DMS79 treated with DMSO at 0.1 percent for 48 hours (cell line): ENCODE measurements at places on chromosomes 6 and 20.

GRCh38 chr6:54595844-54596243 is 250.7 kb upstream of the FAM83B start:
- DNase-seq = no peak

DNA sequence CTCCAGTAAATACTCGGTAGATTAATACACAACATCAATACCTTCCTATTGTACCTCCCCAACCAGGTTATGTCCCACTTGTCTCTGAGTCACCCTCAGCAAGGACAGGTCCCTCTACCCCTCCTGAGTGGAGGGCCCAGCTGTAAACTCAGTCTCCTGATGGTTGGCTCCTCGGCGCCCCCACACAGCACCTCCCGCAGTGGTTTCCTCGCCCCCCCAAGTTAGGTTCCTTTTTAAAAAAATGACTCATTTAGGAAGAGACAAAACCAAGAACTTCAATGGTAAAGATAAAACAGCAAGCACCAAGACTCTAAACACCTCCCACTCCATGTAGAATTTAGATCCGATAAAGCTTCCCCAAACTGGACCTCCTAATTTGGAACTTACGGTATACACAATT is 83.5 kb downstream of the TRERF1 start:
- no peak for DNase-seq

DNA sequence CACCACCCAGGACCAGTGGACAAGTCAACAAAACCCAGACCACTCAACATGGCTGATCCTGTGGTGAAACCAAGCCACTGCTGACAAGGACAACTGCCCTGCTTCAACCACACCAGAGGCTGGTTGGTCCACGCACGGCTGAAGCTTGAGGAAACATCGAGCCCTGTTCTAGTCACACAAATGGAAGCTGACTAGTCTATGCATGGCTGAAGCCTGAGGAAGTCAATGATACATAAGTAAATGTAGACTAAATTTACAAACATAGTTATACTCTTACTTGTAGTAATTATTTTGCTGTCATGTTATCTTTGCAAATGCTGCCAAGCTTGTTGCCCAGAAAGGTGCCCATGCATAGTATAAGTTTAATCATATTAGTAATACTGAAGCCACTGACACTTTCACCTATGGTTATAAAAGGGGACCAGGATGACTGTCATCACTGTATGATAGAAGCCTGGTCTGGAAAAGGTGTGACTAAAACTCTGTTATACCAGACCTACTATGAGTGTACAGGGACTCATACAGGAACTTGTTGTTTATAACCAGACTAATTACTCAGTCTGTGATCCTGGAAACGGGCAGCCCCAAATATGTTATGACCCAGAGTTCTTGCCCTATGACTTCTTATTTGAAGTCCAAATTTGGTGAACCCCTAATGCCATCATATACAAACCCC is 5.6 kb downstream of the IL22RA2 start:
- DNase-seq = no peak

- no peak for DNase-seq
Observed at GRCh38 chr20:8133310-8133768, 1.3 kb downstream of the PLCB1 start.

DNA sequence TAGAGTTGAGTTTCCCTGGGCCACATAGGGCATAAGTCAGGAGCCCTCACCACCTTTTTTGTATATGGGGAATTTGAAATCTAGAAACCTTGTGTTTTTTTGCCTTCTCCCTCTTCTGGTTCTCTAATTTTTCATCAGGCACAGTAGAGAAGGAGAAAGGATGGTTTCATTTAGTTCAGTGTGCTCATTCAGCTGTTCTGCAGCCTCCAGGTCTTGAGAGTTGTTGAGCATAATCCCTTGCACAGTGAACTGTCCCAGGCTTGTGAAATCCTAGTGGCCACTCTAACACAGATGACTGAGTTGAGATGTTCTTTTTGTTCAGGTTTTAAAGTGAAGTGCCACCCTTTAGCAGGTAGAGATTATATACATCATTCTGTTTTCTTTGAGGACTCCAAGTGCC is 183.5 kb downstream of the CDKAL1 start:
- DNase-seq = peak; percentile 99

- DNase-seq = no peak
Observed at GRCh38 chr6:131858765-131859415, 51.1 kb downstream of the ENPP1 start.

- no peak for DNase-seq
Observed at GRCh38 chr6:111796310-111796918, 76.8 kb downstream of the FYN start.

GRCh38 chr20:34300809-34301586 is 2.2 kb downstream of the AHCY start:
- no peak for DNase-seq

GRCh38 chr20:12219798-12220197 is 302.1 kb downstream of the BTBD3 start:
- DNase-seq = no peak

- no peak for DNase-seq
Observed at GRCh38 chr6:107337191-107337741, 122.1 kb downstream of the PDSS2 start.

DNA sequence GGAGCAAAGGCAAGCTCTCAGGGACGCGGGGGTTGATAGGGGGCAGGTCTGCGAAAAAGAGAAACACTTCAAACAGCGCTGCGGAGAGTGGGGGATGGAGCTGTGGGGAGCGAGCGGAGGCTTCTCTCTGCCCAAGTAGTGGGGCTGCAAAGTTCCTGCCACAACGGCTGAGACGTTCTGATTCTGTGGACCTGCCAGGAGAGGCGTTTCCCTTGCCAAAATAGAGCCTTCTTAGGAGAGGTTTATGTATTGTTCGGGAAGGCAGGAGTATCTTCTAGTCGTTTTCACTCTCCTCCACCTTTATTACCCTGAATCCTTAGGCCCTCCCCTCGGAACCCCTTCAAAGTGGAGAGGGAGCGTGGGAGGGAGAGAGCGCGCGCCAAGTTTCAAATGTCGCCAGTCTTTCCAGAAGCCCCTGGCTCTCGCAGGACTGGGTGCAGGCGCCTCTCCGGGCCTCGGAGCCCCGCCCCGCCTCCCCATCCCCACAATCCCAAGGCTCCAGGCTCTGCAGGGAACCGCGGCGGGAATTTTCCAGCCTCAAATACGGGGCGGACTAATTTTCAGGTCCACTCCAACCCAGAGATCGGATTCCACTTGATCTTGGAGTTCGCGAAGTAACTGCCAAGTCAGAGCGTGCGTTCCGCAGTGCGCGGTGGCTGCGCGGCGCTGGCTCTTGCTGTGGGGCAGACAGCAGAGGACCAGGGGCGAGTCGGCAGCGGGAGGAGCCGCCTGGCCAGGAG is 10.0 kb upstream of the POU3F2 start:
- DNase-seq = no peak

DNA sequence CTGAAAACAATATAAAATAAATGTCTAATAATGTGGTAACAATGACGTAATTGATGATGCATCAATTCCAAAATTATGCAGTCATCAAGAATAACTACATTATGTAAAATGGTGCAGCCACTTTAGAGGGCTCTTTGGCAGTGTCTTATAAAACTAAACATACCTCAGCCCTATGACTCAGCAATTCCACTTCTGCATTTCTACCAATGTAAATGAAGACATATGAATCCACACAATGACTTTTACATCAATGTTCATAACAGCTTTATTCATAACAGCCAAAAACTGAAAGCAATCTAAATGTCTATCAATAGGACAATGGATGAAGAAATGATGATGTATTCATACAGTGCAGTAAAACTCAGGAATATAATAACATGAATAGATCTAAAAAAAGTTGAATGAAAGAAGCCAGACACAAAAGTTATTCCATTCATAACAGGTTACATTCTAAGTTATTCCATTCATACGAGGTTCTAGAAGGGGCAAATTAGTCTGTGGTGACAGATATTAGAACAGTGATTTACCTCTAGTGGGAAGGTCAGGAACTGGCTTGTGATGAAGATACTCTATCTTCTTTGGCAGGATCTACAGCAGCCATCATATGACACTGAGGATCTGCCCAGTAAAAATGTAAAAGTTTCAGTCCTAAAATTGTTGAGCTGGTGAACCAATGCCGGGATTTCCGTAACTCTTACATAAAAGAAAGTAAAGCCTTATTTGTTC is 396.1 kb downstream of the PLCB1 start:
- no peak for DNase-seq

DNA sequence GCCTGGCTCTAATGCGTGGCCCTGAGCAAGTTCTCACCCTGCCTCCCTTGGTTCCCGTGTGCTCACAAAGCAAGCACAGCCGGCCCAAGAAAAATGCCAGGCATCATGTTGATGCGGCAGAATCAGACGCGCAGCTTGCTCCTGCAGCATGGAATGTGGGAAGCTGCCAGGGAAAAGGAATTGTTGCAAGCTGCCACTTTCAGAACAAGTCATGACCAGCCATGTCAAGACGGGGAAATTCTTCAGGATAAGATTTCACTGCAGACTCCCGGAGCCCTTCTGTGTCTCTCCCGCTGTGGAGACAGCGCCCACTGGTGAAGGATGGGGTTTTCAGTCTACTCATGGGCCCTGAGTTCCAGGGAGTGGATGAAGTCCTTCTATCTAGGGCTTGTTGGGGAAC is 4.6 kb downstream of the DACT2 start:
- DNase-seq = no peak

- no peak for DNase-seq
Observed at GRCh38 chr20:32184961-32185603, 22.5 kb downstream of the PLAGL2 start.

DNA sequence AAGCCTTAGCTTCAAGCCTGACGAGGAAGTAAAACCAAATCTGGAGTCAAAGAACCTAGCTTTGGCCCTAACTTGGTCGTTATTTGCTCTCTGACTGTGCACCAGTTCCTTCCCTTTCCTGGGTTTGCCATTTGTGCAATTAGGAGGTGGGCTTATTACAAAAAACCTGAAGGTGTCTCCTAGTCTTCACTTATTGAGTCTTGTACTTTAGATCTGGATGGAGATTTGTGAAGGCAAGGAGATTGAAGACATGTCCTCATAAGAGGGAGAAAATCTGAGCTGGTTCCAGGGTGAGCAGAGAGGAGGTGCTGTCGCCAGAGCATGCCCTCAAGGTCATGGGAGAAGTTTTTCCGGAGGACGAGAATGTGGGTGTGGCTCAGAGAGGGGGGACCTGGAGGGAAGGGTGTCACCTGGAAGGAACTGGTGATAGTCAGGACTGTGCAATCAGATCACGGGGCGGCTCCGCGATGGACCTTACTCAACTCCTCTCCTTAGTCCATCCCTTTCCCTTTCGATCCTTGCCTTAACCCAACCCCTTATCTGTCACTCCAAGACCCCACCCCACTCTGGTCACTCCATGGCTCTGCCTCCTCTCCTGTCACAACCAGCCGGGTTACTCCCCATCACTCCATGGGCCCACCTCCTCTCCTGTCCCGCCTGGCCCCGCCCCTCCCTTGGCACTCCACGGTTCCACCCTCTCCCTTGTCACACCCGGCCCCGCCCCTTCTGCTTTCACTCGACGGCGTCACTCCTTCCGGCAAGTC is 588 bp upstream of the ACSS2 start:
- peak; percentile 83 for DNase-seq

DNA sequence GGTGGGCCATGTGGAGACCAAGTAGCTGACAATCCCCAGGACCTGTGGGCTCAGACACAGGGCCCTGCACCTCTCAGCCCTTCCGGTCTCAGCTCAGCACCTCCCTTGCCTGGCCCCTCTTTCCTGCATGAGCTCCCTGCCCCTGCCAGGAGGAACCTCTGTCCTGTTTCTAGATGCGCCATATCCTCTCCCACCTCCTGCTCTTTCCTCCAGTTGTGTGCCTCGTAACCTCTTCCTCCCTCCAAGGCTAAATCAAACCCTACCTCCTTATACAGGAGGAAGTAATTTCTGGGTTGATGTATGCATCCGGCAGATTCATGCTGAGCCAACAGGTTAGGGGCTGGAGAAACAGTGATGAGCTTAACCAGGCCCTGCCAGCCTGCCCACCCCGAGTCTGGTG is 30.9 kb downstream of the ITPR3 start:
- DNase-seq = no peak

GRCh38 chr6:16711546-16712254 is 49.6 kb downstream of the ATXN1 start:
- no peak for DNase-seq

- DNase-seq = no peak
Observed at GRCh38 chr6:56278171-56278591, 30.8 kb upstream of the COL21A1 start.

GRCh38 chr6:18680842-18681241 is 293.7 kb downstream of the RNF144B start:
- no peak for DNase-seq

DNA sequence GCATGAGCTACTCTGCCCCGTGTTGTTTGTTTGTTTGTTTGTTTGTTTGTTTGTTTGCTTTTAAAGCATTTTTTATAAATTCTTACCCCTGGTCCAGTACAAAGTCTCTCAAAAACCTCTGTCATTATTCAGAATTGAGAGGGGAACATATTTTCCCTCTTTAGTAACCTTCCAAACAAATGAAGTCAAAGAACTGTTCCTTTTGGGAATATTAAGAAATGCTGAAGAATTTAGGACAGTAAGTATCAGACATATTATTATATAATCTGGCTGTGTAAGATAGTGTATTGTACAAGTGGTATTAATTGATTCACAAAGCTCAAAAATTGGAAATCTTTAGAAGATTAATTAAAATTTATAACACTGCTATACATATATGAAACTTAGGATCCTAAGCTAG is 54.7 kb downstream of the BMP5 start:
- DNase-seq = no peak

DNA sequence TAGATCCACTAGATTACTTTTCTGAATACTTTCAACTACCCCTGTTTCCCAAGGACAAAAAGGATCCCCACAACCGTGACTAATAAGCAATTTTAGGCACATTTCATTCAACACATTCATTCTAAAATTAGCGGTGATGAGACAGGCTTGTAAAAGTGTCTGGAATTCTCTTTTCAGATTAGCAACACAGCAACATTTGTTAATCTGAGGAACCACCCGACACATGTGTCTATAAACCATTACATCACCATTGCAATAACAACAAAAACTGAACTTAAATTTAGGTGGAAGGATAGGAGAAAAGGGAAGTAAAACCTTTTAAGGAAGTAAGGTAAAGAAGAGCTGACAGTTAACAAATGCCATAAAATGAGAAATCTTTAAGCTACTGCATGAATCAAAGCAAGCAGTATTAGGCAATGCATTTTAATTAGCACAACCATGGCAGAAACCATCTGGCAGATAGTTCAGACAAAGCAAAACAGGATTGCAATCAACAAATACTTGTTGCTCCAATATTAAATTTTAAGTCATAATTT is 49.1 kb downstream of the MAP3K7 start:
- no peak for DNase-seq

GRCh38 chr6:168939041-168939440 is 314.6 kb downstream of the THBS2 start:
- no peak for DNase-seq

DNA sequence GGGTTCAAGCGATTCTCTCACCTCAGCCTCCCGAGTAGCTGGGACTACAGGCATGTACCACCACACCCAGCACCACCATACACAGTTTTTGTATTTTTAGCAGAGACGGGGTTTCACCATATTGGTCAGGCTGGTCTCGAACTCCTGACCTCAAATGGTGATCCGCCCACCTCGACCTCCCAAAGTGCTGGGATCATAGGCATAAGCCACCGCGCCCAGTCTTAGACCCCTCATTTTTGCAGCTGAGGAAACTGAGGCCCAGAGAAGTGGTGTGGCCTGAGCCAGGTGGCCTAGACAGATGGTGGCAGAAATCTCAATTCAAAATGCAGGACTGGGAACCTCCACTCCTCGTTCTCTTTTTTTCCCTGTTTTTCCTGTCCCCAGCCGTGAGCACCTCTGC is 12.6 kb upstream of the FAM209A start:
- DNase-seq = no peak
